Effector CD4-positive, alpha-beta T cell (primary cell): ENCODE measurements at places on chromosomes 11 and 22.

DNA sequence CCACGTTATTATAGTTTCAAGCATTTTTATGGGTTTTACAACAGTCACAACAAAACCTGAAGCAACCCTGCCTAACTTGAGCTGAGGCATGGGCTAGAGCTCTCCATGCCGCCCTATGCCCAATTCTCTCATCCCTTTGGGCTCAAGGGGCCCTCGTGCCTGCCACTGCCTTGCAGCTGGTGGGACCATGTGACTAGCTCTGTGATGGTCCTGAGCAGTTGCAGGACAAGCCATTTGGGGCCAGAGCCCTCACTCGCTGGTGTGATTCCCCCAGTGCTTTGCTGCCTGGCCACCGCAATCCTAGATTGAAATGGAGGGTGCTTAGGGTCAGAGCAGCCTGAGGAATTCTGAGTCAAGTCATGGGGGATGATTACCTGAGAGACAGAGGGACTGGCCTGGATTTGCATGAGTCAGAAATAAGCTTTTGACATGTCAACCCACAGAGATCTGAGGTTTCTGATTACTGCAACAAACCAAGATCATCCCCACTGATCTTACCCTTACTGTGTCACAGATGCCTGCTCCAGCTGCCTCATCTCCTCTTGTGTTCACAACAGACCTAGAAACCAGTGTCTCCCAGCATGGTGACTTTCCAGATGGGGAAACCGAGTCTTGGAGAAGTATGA, 323.7 kb downstream of the BRD1 start:
- no peak for DNase-seq

DNA sequence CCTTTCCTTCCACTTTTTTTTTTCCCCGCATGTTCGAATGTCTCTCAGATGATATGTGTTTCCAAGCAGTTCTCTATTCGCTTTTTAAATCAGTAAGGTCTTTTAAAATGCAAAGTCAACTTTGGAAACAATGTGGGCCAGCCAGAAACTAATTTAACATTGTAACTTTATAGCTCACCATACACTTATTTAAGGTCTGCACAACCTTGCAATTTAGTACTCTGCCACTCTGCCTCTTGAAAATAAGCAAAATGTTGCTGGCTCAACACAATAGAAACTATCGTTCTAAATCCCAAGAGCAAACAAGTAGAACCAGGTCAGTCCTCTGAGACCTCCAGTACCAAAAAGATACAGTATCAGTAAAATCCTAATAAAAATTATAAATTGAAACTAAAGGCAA, 109.0 kb downstream of the SIK3 start:
- DNase-seq: no peak

- no peak for DNase-seq
Measured at GRCh38 chr11:27553186-27553585, 46.6 kb upstream of the LIN7C start.

GRCh38 chr22:46453829-46454503, 83.5 kb downstream of the CELSR1 start:
- no peak for DNase-seq

DNA sequence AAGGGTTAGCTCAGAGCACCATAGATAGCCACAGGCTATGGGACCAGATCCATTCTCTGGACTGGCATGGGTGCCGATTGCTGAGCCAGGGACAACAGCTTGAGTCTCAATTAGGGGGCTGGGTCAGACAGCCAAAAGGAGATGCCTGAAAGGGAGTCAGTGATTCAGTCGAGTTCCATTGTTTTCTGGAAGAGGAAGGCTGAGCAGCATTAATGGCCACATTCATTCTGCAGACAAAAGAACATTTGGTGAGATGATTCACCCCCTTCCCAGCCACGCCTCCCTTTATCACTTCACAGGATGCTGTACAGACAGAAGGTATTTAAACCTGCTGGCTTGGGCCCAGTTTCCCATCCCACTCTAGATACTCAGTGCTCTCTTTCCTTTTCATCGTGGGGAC, 131.9 kb downstream of the ADAMTS15 start:
- no peak for DNase-seq
